ENCODE measurements at places on chromosomes 7 and 10.

DNA sequence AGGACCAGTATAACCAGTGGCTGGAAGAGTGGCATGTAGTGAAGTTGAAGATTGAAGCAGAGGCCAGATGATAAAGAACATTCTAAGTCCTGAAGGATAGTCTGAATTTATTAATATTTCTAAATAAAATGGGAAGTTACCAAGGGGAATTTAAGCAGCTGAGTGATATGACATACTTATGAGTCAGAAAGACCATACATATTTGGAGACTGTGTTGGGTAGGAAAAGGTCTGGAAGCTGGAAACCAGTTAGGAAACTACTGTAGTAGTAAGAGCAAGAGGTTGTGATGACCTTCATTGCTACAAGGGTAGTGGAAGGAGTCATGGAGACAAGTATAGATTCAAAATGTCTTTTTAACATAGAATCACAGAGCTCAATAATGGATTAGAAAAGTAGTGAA lies 752.3 kb downstream of the SUGCT start:
- no peaks in the 10 kb centered on the region for H3K4me1 ChIP-seq
- H3K36me3 ChIP-seq, result no peaks in the 10 kb centered on the region
- DNase-seq, result no peak
- no peak overlapping the region for H3K4me3 ChIP-seq
- H3K27ac ChIP-seq, result no peak overlapping the region

- DNase-seq, result no peak
- peaks cover 2% of the 10 kb centered on the region for H3K36me3 ChIP-seq
- H3K27me3 ChIP-seq, result peaks cover 77% of the 10 kb centered on the region
- no peak overlapping the region for H3K27ac ChIP-seq
- peak overlapping the region; percentile 54 for H3K4me3 ChIP-seq
Measured at GRCh38 chr7:121329191-121330052, 622 bp downstream of the WNT16 start.

GRCh38 chr7:100021297-100021696 lies 5.9 kb downstream of the ZKSCAN1 start:
- H3K4me3 ChIP-seq, result no peak overlapping the region
- H3K27me3 ChIP-seq, result no peaks in the 10 kb centered on the region
- H3K4me1 ChIP-seq, result peaks cover 31% of the 10 kb centered on the region
- peak overlapping the region; percentile 16 for H3K27ac ChIP-seq

DNA sequence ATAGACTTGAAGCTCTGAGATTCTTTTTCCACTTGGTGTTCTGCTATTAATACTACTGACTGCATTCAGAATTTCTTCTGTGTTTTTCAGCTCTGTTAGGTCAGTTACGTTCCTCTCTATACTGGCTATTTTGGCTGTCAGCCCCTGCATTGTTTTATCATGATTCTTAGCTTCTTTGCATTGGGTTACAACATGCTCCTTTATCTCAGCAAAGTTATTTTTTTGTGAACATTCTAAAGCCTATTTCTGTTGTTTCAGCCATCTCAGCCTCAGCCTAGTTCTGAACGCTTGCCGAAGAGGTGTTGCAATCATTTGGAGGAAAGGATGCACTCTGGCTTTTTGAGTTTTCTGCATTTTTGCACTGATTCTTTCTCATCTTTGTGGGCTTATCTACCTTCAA lies 201.5 kb upstream of the GNAI1 start:
- no peaks in the 10 kb centered on the region for H3K27me3 ChIP-seq
- no peak overlapping the region for H3K4me3 ChIP-seq
- H3K4me1 ChIP-seq, result no peaks in the 10 kb centered on the region
- no peak overlapping the region for H3K27ac ChIP-seq
- no peak for DNase-seq
- H3K36me3 ChIP-seq, result no peaks in the 10 kb centered on the region

- H3K4me3 ChIP-seq, result no peak overlapping the region
- H3K4me1 ChIP-seq, result peaks cover 13% of the 10 kb centered on the region
- peaks cover 3% of the 10 kb centered on the region for H3K36me3 ChIP-seq
- no peak for DNase-seq
Measured at GRCh38 chr10:86795353-86795752, 38.9 kb downstream of the BMPR1A start.

GRCh38 chr10:51020200-51020599 lies 54.1 kb upstream of the PRKG1 start:
- no peaks in the 10 kb centered on the region for H3K4me1 ChIP-seq
- no peak for DNase-seq
- no peak overlapping the region for H3K27ac ChIP-seq
- no peak overlapping the region for H3K4me3 ChIP-seq
- H3K36me3 ChIP-seq, result no peaks in the 10 kb centered on the region

DNA sequence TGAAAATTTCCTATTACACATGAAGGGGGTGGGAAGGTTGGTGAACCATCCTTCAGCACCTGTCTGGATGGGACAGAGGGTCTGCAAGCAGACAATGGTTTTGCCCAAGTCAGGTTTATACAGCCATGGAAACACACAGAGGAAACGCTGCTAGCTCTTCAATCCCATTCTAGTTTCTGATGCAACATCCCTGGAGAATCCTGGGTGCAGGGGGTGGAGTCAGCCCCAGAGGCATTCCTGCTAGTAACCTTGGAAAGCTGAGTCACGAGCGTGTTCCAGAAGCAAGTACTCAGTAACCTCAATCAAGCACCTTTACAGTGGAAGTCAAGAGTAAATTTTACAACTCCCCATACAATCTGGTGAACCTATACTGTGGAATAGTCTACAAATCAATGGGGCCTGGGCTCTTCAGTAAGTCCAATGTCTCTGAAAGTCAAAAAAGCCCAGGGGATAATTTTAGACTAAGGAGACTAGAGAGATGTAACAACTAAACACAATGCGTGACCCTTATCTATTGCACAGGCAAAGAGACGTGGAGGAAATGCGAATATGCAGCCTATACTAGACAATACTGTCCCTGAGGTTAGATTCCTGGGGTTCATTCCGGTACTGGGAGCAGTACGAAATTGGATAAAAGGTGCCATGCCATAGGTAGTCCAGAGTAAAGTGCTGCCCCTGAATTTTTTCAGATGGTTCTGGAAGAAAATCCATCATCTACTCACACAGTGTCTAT lies 95.4 kb downstream of the ZRANB1 start:
- H3K27ac ChIP-seq, result no peak overlapping the region
- peaks cover 40% of the 10 kb centered on the region for H3K27me3 ChIP-seq
- no peaks in the 10 kb centered on the region for H3K4me1 ChIP-seq

DNA sequence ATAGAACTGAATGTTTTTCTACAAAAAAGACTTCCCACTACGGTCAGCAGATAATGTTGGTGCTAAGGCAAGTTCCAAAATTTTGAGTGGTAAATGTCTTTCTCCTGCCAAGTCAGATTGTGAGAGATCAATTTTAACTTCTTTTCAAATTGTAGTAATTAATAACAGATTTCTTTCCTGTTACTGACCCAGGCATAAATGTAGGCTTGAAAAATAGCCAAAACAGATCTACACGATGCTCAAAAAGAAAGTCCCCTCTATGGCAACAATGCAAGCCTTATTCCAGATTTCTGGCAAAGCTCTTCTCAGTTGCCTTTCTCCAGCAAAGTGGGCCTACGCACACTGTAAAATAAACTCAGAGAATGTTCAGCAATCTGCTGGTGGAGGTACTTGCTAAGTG lies 641.0 kb upstream of the NRP1 start:
- H3K4me1 ChIP-seq, result no peaks in the 10 kb centered on the region
- peaks cover 9% of the 10 kb centered on the region for H3K27me3 ChIP-seq
- H3K4me3 ChIP-seq, result no peak overlapping the region
- H3K27ac ChIP-seq, result no peak overlapping the region

DNA sequence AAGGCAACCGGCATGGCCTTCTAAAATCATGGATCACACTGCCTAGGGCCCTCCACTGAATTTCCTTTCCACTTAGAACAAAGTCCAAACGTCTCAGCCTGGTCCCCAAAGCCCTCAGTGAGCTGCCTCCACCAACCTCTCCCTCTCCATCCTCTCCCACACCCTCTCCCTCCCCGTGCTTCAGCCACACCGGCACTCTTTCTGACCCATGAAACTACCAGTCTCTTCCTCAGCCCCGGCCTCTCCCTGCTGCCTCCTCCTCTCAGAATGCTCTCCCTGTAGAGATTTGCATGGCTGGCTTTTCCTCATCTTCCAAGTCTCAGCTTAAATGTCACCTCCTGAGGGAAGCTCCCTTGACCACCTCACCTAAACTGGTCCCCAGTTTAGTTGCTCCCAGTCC lies 219.0 kb upstream of the ZMIZ1 start:
- DNase-seq, result no peak
- H3K4me3 ChIP-seq, result no peak overlapping the region
- H3K4me1 ChIP-seq, result no peaks in the 10 kb centered on the region
- H3K27ac ChIP-seq, result no peak overlapping the region
- peaks cover 7% of the 10 kb centered on the region for H3K36me3 ChIP-seq

DNA sequence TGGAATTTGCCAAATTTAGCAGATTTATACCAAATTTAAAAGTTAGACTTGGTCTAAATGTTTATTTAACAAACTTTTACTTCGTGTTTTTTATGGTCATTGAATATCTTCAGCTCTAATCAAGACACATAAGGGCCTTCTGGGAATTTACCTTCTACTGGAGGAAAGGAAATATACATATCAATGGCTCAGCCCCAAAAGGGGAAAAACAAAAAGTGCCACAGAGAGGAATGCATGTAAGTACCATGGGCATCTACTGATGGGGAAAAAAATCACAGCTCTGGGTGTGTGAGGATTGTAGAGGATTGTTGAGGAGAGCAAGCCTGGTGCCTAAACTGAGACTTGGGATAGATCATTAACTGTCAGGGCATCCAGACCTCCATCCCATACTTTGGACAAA lies 260.3 kb downstream of the SORCS1 start:
- no peaks in the 10 kb centered on the region for H3K36me3 ChIP-seq
- H3K27ac ChIP-seq, result no peak overlapping the region
- H3K4me3 ChIP-seq, result no peak overlapping the region
- DNase-seq, result no peak
- H3K4me1 ChIP-seq, result no peaks in the 10 kb centered on the region

GRCh38 chr10:79442171-79443040 lies 3.0 kb downstream of the ZCCHC24 start:
- H3K27me3 ChIP-seq, result no peaks in the 10 kb centered on the region
- no peak for DNase-seq
- no peak overlapping the region for H3K27ac ChIP-seq
- H3K4me1 ChIP-seq, result peaks cover 23% of the 10 kb centered on the region

DNA sequence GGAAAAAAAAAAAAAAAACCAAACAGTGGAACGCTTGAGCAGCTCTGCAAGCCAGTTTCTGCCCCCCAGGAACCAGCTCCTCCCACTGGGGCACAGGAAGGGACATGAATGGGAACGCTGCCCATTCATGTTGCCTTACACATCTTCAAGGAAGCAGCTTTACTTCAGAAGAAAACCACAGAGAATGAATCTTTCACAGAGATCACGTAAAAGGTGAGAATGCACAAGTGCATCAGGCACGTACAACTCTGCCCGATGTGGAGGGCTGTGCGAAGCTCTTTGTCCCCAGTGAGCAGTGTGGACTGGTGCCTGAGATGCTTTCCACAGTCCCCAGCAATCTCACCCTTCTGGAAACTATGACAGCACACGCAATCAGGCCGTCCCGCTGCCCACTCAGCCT lies 106.2 kb downstream of the DLG5 start:
- H3K27ac ChIP-seq, result no peak overlapping the region
- DNase-seq, result no peak
- peaks cover 8% of the 10 kb centered on the region for H3K36me3 ChIP-seq
- no peaks in the 10 kb centered on the region for H3K4me1 ChIP-seq

GRCh38 chr10:107022600-107023354 lies 141.7 kb downstream of the SORCS1 start:
- no peaks in the 10 kb centered on the region for H3K36me3 ChIP-seq
- H3K4me1 ChIP-seq, result no peaks in the 10 kb centered on the region
- no peak for DNase-seq
- no peaks in the 10 kb centered on the region for H3K27me3 ChIP-seq

- no peaks in the 10 kb centered on the region for H3K4me1 ChIP-seq
- H3K36me3 ChIP-seq, result no peaks in the 10 kb centered on the region
- H3K27ac ChIP-seq, result no peak overlapping the region
- H3K4me3 ChIP-seq, result no peak overlapping the region
- no peak for DNase-seq
Measured at GRCh38 chr7:73974101-73974947, 53.6 kb upstream of the ELN start.

DNA sequence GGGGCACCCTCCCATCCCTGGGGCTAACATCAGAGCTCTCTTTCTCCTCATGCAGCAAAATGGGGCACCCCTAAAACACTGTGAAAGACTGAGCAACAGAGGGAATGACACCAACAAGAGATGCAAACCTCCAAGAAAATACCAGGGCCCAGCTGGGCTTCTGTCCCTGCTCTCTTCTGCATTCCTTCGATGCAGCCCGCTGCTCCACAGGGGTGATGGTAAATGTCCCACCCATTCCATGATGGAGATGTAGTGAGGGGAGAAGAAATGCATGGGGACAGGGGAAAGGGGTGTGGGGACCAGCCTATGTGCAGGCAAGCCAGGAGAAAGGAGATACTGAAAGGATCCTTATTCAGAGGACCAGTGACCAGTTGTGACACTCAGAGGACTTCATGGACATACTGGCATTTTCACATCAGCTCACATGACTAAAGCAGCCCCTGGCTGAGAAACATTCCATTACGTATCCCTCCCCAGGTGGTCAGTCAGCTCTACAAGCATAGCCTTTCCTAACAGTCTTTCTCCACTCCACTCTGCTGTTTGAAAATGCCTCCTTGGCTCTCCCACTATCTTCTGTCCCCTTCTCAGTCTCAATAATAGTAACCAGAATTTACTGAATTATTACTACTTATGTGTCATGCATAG lies 13.3 kb downstream of the SORBS1 start:
- no peak overlapping the region for H3K27ac ChIP-seq
- H3K4me1 ChIP-seq, result no peaks in the 10 kb centered on the region
- H3K4me3 ChIP-seq, result no peak overlapping the region
- no peaks in the 10 kb centered on the region for H3K36me3 ChIP-seq
- no peak for DNase-seq

DNA sequence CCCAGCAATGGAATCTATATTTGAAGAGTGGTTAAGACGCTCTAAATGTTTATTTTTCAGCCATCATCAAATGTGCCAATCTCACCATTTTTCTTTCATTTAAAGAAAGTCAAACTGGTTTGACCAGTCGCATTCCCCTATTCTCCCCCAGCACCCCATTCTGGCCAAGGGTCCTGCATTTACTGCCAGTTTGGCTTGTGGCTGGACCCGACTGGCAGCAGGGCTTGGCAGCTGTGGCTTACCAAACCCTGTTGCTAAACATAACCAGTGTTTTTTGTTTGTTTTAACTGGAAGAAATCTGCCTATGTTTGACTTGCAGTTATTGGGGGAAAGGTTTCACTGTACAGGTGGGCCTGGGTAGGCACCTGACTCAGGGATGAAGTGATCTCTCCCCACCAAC lies 116.3 kb downstream of the CYP26A1 start:
- H3K4me3 ChIP-seq, result no peak overlapping the region
- H3K27ac ChIP-seq, result no peak overlapping the region
- H3K27me3 ChIP-seq, result peaks cover 73% of the 10 kb centered on the region
